ENCODE measurements at places on chromosomes 7 and 10.

DNA sequence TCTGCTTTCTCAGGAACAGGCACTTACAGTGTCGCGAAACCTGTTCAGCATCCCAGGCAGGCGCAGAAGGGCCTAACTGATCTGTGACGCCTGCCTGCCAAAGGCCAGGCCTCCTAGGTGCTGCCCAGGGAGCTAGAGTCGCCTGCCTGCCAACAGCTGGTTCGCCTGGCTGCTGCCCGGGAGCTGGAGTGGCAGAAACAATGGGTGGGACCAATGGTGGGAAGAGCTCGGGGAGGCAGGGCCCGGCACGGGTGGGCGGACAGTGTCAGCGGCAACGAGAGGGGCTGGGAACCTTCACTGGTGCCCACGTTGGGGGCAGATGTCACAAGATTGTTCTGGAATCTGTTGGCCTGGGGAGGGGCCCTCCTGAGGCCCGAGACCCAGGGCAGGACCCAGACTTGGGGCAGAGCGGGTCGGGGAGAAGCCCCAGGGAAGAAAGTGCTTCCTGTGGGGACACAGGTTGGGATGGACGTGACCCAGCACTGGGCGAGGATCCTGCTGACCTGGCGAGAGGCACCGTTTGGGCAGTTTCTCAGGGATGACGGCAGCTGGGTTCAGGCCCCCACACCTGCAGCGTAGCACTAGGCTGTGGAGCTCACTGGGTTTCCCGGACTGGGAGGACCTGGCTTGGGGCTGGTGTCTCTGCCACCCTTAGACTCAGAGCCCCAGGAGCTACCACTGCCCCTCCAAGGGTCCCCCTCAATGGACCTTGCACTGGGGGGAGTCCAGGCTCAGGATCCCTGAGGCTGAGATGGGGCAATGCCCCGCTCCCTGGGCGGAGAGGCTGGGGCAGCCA is 181.8 kb downstream of the ELFN1 start:
- no peak for DNase-seq

DNA sequence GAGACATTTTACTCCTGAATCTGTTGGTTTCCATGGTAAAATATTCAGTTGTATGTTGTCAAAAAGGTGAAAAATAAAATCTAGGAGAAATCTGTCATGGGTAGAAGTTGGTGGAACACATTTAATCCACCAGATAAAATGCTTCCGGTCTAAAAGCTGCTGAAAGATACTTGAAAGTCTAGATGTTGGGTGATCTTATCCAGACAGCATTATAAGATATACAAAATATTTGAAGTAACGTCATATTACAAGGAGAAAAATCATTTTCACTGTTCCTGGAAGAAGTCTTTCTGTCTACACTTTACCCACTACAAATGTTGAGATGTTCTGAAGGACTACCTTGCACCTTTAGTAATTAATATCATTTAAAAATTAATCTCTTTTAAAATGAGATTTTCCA is 40.9 kb downstream of the CALD1 start:
- DNase-seq, result no peak

DNA sequence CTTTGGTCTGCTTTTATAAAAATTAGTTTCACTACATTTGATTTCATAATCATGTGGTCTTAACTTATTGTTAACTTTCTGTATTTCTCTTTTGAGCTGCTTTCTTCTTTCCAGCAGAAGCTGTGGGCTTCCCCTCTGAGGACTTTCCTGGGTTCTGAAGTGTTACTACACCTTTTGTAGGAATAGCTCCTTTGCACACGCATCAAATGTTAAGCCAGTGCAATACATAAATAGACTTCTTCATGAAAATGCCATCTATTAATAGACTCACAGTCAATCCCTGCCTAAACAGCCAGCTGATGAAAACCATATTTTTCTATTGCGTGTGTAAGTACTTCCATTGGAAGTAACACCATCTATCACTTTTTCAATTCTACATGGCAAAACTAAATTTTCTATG is 1.5 kb downstream of the ABCB4 start:
- no peak for DNase-seq

DNA sequence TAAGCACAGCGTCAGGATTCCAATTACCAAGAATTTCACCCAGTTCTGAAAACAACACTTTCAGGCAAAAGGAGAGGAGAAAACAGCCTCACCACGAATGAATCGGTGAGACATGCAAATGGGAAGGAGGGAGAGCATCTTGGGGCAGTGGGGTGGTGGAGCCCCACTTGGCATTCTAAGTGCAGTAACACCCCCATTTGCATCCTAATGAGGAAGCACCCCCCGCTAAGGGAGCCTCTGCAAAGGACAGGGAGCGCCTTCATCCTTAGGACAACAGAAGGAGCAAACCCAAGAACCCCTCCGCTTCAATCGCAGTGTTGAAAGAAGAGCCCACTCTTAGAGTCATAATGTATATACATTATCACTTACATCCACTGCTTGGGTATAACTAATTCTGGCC is 46.8 kb downstream of the NRAP start:
- DNase-seq, result no peak

- DNase-seq, result no peak
Observed at GRCh38 chr7:159036916-159037605, 107.6 kb downstream of the VIPR2 start.

- DNase-seq, result no peak
Observed at GRCh38 chr10:29181936-29182335, 106.9 kb upstream of the LYZL1 start.

All from activated T-helper 9 cell treated with anti-CD3 and anti-CD28 coated beads, Interleukin-2, amount 50 U/mL, for 16 hours (primary cell).